ENCODE measurements at places on chromosomes 3 and 15. TPM values are rescaled to one million over a fixed set of nuclear protein-coding genes. Genes with fewer than 3 reads are reported as not detected.

FETUB gene
- 1.9 TPM for total RNA-seq

- no peak for DNase-seq
These were observed 28.9 kb downstream of the TKT start for GRCh38 chr3:53226841-53227407.

- no peak for DNase-seq
These were observed 87.0 kb upstream of the BOC start for GRCh38 chr3:113124256-113124830.

- DNase-seq = peak; percentile 68
These were observed at the start of gene UTS2B for GRCh38 chr3:191329654-191330529. Gene UTS2B, minus strand, starts transcription at chr3:191330526. Its CDS starts 48,337 bp downstream, at chr3:191282189.

GRCh38 chr3:127045435-127046045 lies 62.6 kb downstream of the PLXNA1 start:
- no peak for DNase-seq

Measured in HT1080 (cell line).